Neural crest cell (in vitro differentiated cells): ENCODE measurements at places on chromosomes 1 and 21. TPM values are rescaled to one million over a fixed set of nuclear protein-coding genes. Genes with fewer than 3 reads are reported as not detected.

DNA sequence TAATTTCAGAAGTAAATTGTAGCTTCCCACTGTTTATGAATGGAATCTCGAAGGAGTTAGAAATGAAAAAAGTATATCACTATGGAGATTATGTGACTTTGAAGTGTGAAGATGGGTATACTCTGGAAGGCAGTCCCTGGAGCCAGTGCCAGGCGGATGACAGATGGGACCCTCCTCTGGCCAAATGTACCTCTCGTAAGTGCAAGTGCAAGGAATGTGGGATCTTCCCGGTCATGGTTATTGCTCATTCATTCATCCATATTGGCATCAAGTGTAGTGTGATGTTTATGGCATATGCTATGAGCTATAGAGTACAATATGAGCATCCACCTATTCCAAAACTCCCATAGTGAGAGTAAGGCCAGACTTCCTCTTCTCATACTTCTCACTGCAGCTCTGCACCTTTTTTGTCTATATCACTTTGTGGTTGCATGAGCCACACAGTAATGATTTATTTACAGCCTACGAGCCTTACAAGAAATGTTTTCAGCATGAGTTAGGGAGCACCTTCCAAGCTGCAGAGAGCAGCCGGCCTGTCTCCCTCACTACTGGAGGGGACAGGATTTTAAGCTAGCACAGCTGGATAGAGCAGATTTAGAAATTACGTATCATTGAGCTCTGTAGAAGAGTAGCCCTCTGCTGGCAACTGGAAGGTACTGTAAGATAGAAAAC lies 24.9 kb upstream of the CR1L start:
- DNase-seq: no peak
- H3K27ac ChIP-seq: no peak overlapping the region
- no peaks in the 10 kb centered on the region for H3K4me1 ChIP-seq
- no peak overlapping the region for H3K4me3 ChIP-seq
- no peaks in the 10 kb centered on the region for H3K27me3 ChIP-seq
- H3K36me3 ChIP-seq: no peaks in the 10 kb centered on the region

- no peak overlapping the region for H3K27ac ChIP-seq
- H3K27me3 ChIP-seq: no peaks in the 10 kb centered on the region
- no peak overlapping the region for H3K4me3 ChIP-seq
- H3K36me3 ChIP-seq: peaks cover 2% of the 10 kb centered on the region
- H3K4me1 ChIP-seq: peaks cover 16% of the 10 kb centered on the region
These were observed 3.6 kb downstream of the ALG14 start for GRCh38 chr1:95068956-95069709.

DNA sequence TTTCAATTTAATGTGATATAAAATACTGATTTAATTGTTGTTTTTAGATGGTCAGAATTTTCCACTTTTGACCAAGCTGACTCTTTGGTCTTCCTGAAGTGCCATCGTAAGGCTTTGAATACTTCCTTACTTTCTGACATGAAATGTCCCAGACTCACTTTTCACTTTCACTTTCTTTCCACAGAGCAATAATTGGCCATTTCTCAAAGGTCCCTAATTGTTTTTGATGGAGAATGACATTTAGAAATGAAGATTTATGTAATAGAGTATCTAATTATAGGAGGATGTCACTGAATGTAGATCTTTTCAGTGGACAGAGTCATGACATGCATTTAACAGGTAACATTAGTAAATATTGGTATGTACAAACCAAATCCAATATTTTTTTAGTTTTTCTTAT lies 1141.6 kb downstream of the KCNT2 start:
- H3K4me1 ChIP-seq: no peaks in the 10 kb centered on the region
- no peak for DNase-seq
- no peaks in the 10 kb centered on the region for H3K27me3 ChIP-seq
- no peak overlapping the region for H3K27ac ChIP-seq

DNA sequence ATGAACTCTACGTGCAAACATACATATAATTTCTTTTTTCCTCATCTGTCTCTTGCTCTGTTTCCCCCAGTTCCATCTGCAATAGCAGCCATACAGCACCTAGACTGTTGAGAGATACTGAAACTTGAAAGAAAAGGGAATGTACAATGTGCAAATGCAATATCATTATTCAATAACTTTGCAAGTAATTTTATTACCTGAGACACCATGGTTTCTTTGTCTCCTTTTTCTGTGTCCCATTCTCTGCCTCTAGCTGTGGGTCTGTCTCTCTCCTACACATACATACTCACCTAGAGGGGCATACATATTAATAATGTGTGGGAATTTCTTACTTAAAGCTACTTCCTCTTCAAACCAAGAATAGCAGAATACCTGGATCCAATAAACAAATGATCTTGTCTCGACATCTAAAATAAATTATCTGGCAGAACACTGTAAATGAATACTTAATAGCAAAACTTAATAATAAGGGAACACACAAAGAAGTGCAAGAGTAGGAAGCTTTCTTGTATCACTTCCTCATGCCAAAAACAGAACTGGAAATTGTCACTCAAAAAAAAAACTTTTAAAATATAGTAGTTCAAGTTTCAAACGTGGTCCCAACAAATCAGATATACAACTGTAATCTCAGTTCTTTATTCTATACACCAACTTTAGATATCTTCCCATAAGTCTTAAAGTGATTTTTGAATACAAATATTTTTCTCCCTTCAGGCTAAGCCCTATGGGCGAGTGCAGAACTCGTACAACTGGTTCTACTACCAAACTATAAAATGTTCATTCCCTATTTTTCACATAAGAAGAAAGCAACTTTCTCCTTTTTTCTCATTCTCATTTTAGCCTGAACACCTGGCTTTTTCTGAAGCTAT lies 194.6 kb downstream of the NRIP1 start:
- H3K4me1 ChIP-seq: peaks cover 47% of the 10 kb centered on the region
- no peak overlapping the region for H3K4me3 ChIP-seq
- H3K27me3 ChIP-seq: no peaks in the 10 kb centered on the region
- DNase-seq: no peak

DNA sequence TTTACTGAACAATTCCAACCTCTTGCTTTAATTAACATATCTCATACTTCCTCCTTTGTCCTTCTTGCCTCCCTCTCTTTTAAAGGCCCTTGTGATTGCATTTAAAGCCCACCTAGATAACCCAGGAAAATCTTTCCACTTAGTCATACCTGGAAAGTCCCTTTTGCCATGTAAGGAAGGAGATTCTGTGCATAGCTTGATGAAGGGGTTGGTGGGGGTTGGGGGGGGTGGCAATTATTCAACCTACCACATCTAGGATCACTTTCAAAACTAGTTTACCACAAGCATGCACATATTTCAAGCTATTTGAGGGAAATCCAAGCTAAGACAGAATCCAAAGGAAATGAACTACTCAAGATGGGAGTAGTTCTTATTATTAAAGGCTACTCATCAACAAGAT lies 249.1 kb upstream of the PTBP2 start:
- no peak for DNase-seq
- peaks cover 34% of the 10 kb centered on the region for H3K4me1 ChIP-seq
- H3K4me3 ChIP-seq: no peak overlapping the region
- H3K36me3 ChIP-seq: no peaks in the 10 kb centered on the region
- H3K27me3 ChIP-seq: no peaks in the 10 kb centered on the region
- H3K27ac ChIP-seq: no peak overlapping the region

DNA sequence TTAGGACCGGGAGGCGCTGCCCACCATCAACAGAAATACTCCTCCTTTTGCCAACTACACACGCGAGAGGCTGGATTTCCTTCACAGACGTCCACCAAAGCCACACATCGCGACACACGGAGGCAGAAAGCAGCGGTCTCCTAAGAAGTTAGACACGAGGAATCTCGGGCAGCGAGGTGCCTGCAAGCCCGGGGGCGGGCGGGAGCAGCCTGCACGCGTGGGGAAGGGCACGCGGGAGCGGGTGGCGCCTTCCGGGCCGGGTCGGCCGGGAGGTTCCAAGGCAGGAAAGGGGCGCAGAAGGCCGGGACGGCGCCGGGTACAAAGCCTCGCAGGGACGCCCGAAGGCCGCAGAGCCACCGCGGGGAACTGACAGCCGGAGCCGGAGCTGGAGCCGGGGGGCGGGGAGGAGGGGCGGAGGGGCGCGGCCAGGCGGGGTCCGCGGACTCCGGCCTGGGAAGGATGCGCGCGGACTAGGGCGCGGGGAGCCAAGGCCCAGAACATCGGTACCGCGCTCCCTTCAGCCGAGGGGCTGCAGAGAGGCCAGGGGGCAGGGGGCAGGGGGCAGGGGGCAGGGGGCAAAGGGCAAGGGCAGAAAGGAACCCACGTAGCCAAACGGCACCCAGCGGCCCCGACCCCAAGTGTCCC lies 722 bp downstream of the NPHP4 start:
- DNase-seq: peak; percentile 49
- H3K4me1 ChIP-seq: peaks cover 30% of the 10 kb centered on the region
- peaks cover 11% of the 10 kb centered on the region for H3K27me3 ChIP-seq
- H3K36me3 ChIP-seq: no peaks in the 10 kb centered on the region
- H3K4me3 ChIP-seq: peak overlapping the region; percentile 95

DNA sequence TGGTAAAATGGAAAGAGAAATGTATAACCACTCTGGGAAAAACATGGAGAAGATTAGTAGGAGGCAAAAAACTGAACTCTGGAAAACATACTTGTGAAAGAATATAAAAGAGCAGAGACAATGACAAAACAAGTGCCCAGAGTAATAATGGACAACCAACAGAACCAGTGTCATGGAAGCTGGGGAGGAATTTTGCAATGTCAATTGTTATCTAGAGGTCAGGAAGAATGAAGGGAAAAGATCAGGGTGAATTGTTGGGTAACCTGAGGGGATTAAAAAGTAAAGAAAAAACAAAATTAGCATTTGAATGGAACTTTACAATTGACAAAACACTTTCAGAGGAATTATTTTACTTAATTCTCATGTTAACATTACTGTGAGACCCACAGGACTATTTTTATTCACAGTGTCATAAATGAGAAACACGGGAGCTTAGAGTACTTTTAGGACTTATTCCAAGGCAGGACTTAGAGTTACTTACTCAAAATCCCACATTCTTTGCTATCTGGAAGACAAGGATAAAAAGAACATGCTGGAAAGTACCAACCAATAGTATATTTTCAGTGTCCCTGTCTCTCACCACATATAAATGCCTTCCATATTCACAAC lies 19.5 kb downstream of the JAM2 start:
- H3K4me3 ChIP-seq: peak overlapping the region; percentile 39
- H3K4me1 ChIP-seq: peaks cover 32% of the 10 kb centered on the region
- H3K27ac ChIP-seq: peak overlapping the region; percentile 9
- DNase-seq: no peak
- H3K36me3 ChIP-seq: peaks cover 5% of the 10 kb centered on the region
- no peaks in the 10 kb centered on the region for H3K27me3 ChIP-seq

Gene FAM43B
- total RNA-seq: 0.59 and 0.75 TPM in 2 replicates

Gene SELP
- total RNA-seq: not detected in 2 replicates

Gene GRIK1
- total RNA-seq: 0.77 and 0.91 TPM in 2 replicates

Gene ZNF281
- total RNA-seq: 36.5 and 37.5 TPM in 2 replicates

Gene OR2AJ1
- not detected in 2 replicates for total RNA-seq
